ENCODE measurements at places on chromosomes 6 and 20.

DNA sequence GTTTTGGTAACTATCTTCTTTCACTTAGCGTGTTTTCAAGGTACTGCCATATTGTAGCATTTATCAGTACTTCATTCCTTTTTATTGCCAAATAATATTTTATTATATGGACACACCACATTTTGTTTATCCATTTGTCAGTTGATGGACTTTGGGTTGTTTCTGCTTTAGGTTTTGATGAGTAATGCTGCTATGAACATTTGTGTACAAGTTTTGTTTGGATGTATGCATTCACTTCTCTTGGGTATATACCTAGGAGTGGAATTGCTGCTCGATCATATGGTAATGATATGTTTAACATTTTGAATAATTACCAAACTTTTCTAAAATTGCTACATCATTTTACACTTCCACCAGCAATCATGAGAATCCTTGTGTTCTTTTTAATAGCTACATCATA, 6.4 kb upstream of the SLC22A7 start:
- DNase-seq, result no peak

- DNase-seq, result no peak
Observed at GRCh38 chr6:43725643-43726580, 38.3 kb upstream of the MRPS18A start.

DNA sequence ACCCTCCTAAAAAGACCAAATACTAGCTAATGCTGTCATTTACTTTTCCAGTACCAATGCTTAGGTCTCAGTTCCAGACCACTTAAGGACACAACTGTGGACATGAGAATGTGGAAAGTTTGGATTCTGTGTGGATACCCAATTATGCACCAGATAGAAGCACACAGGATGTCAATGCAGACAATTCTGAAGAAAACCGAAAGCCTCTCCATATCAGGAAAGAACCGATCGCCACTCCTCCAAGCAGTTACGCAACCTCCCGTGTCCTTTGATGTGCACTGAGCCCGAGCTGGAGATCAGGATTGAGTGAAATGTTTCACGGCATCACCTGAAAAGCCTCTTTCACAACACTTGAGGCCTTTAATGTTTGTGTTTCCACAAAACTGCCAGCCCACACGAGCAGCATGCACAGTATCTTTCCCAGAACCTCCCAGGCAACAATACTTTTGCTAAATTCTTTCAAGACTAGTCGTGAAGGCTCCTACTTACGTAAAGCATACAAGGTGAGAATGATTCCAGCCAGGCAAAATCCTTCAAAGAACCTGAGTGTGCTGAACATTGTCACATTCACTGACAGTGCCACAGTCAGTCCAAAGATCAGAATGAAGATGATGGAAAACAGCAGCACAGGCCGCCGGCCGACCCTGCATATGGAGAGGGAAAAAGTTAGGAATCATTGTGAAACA, 47.0 kb downstream of the SLC22A23 start:
- DNase-seq, result peak; percentile 39

- peak; percentile 62 for DNase-seq
Observed at GRCh38 chr6:19465256-19465655, 371.9 kb upstream of the ID4 start.

- no peak for DNase-seq
Observed at GRCh38 chr20:47133809-47134456, 222.6 kb downstream of the ZMYND8 start.

DNA sequence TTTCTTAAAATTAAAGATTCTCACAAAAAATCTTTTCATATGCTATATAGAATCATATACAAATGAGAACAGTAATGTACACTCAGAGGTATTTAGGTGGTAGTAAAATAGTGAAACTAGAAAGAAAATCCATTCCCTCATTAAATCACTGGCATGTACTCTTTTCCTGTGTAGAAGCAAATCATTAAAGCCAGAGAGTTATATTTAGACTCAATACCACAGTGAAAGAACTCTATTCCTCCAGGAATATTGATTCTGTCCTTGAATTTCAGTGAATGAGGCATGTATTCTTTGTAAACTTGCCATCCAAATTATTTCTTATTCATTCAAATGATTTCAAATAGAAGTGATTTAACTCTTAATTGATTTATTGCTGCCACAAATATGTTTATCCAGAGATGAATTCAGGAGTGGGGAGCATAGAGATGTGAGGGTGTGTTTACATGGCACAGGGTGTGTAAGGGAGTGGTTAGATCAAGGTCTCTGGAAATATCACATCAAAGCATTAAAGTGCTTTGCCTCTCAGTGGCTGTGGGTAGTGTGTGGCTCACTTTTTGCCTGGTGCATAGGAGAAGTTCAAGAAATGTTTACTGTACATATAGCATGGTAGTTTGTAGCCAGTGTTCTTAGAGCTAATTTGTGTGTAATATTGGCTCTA, 141.2 kb downstream of the FAM83B start:
- no peak for DNase-seq

- no peak for DNase-seq
Observed at GRCh38 chr6:52519618-52520017, 57.2 kb downstream of the TRAM2 start.

Data from NCI-H1417 (cell line).